Nephron progenitor cell (in vitro differentiated cells): ENCODE measurements at places on chromosomes 16 and 17.

DNA sequence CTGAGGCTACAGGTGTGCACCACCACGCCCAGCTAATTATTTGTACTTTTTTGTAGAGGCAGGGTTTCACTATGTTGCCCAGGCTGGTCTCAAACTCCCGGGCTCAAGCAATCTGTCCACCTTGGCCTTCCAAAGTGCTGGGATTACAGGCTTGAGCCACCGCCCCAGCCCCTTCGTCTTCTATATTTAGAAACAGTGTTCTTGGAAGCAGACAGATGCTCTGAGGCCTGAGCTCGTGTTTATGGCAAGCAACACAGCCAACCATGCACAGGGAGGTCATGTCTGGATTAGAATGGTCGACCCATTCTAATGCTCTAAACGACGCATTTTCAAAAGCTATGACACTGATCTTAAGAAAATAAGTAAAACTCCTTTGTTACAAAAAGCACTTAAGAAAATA is 16.6 kb downstream of the TMEM204 start:
- no peak for DNase-seq

DNA sequence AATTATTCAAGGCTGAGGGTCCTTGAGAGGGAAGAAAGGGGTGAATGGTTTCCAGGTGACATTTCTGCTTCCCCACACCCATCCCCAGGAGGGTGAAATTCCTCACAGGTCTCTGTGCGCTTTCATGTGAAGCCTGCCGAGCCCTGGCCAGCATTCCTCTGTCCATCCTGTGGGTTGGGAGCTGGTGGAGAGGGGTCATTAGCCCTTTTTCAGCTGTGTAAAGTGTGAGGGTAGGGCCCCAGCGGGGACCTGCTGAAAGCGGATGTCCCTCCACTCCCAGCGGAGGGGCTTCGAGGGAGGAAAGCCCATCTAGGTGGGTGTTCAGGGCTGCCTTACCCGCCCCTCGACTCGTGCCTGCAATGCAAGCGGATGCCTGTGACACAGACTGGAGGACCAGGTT is 53.3 kb upstream of the DLX4 start:
- peak; percentile 31 for DNase-seq

- no peak for DNase-seq
Observed at GRCh38 chr16:51326131-51326856, 175.2 kb upstream of the SALL1 start.

DNA sequence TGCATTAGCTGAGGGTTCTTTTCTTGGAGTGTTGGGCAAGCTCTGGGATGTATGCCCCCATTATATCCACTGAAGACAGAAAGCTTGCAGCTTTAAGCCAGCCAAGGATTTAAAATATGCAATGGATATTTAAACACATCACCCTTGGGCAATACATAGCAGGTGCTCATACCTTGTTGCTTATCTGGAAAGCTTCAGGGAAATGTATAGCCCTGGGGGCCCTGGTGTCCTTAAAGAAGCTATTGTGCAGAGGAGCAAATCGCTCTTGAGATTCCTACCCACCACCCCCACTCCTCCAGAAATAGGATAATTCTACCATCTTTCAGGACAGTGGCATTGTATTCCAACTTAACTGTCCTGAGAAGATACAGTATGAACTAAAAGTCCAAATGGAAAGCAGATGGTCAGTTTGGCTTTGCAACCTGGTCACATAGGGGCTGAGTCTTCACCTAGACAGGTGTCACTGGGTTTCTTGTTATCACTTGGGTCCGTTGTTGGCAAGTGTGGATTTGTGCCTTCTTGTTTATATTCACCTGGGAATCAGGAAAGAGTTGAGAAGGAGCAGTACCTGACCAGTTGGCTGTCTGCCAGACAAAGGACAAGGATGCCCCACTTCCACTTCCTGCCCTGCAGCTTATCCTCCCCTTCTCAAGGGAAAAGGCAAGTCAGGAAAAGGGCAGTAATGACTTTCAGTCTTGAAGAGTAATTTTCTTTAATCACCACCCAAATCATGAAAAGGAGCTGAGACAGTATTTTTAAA is 3.4 kb downstream of the ANKRD40CL start:
- no peak for DNase-seq

- DNase-seq = peak; percentile 77
Observed at GRCh38 chr17:44331249-44331760, 6.7 kb upstream of the SLC25A39 start.

DNA sequence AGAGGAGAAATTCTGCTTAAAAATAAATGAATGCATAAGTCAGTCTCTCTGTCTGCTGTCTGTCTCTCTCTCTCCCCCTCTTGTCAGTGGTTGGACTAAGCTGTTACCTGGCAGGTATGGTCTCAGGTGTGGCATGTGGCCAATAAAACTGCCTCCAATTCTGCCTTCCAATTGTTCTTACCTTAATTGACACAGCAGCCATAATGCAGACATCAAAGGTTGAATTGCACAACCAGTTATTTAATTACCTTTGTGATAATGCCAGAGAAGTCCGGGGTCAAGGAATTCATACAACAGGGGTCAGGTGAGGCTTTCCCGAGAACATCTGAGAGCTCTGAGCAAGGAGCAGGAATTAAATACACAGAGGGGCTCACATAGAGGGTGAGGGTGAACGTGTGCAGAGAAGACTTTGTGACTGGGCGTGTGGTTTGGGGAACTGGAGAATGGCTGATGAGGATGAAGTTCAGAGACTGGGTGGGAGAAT is 78.8 kb upstream of the CDYL2 start:
- DNase-seq = no peak
